ENCODE measurements at places on chromosomes 1 and 21.

- no peak for DNase-seq
These were observed 67.1 kb downstream of the ATP2B4 start for GRCh38 chr1:203693721-203694120.

DNA sequence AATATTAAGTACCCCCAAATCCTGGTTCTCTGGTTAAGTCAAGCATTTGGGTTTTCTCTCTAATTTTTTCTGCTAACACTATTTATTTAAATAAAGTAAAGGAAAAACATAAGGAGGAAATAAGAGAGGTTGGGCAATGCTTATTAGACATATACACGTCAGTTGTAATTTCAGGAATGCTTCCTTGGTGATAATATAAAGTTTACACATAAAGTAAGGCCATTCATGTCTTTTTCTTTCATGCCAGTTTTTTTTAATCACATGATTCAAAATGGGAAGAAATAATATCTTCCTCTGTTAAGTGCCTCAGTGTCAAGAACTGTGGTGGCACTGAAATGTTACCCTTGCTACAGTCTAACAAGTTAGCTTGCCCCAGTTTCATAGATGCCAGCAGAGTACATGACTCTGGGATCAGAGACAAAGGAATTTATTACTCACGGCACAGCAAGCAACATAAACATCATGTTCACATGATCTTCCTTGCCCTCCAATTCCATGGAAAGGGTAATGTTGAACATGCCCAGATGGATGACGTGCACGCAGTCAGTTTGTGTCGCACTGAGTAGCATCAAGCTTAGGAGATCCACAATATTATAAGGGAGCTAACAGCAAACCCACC, 184.9 kb downstream of the PLA2G4A start:
- no peak for DNase-seq

- DNase-seq: no peak
These were observed 22.1 kb downstream of the BCAS2 start for GRCh38 chr1:114559356-114559755.

GRCh38 chr1:218527737-218528136, 182.6 kb downstream of the TGFB2 start:
- DNase-seq: no peak

GRCh38 chr1:155966750-155967149, 11.6 kb downstream of the ARHGEF2 start:
- DNase-seq: no peak

- DNase-seq: no peak
These were observed 119.4 kb downstream of the PRDM16 start for GRCh38 chr1:3188150-3188971.

- DNase-seq: no peak
These were observed 597.3 kb upstream of the ADGRL4 start for GRCh38 chr1:79603843-79604242.

DNA sequence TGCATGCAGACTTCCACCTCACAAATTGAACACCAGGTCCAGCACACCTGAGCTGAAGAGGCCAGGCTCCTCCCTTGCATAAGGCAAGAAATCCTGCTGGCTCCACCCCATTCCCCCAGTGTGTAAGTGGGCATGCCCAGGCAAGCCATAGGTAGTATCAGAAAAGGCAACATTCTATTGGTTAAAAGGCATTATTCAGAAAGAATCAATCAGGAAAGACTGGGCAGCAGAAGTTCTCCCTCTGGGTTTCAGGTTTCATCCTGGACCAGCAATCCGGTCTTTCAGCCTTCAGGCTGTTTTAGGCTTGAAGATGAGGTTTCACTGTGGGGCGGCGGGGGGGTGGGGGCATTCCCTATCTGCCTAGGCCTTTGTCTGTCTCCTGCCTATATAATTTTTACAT, 42.0 kb upstream of the LHX8 start:
- no peak for DNase-seq

- no peak for DNase-seq
These were observed 29.7 kb downstream of the SLC45A1 start for GRCh38 chr1:8347635-8348034.

GRCh38 chr1:167950569-167950968, 13.7 kb upstream of the MPC2 start:
- DNase-seq: no peak

- DNase-seq: no peak
These were observed 38.0 kb downstream of the SAMD13 start for GRCh38 chr1:84339503-84339902.

- no peak for DNase-seq
These were observed 54.2 kb upstream of the ARTN start for GRCh38 chr1:43879414-43879813.

DNA sequence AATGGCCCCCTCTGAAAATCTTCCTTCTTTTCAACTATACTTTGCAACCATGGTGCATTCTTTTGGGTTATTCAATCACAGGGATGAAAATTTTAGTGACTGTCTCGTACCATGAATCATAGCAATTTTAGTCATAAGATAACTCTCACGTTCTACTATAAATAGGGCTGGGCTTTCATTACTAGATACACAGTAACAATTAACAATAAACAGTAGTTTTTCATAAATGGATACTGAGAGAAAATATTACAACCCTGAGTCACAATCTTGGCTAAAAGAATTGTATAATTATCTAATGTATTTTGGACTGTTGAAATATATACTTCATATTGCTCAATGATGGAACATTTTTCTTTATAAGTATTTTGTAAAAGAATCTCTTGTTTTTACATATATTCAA, 96.1 kb downstream of the TEX35 start:
- no peak for DNase-seq

- no peak for DNase-seq
These were observed 89.8 kb downstream of the ADSS2 start for GRCh38 chr1:244361764-244362473.

DNA sequence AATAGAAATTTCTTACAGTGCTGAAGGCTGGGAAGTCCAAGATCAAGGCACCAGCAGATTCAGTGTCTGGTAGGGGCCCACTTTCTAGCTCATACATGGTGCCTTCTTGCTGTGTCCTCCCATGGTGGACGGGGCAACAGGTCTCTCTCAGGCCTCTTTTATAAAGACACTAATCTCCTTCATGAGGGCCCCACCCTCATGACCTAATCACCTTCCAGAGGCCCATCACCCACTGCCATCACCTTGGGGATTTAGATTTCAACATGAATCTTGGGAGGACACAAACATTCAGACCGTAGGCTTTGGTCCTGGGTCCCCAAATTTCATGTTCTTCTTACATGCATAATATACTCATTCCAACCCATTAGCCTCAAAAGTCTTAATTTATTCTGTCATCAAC, 71.5 kb downstream of the PGM1 start:
- no peak for DNase-seq

DNA sequence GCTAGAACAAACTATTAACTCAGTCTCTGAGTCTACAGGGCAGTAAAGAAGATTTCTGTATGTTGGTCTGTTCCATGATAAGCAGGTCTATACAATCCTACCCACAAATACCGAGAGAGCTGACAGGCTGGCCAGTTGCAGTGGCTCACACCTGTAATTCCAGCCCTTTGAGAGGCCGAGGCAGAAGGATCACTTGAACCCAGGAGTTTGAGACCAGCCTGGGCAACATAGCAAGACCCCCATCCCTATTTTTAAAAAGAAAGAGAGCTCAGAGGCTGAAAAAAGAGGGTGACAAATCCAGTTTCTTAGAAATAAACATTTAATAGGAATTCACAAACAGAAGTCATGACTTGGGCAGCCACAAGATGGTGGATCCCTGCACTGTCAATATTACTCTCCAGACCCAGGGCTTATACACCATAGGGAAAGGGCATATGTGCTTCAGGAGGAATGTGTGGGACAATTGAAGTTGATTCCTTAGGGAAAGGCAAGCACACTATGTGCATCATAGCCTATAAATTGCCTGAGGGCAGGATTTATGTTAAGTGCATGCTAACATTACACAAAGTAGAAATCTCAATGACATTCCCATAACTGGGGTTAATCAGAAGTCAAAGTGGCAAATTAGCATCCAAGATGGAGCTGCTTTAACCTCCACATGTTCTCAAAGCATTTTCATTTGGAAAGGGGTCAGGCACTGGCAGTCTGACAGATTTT, 66.8 kb downstream of the SLC16A1 start:
- DNase-seq: no peak

DNA sequence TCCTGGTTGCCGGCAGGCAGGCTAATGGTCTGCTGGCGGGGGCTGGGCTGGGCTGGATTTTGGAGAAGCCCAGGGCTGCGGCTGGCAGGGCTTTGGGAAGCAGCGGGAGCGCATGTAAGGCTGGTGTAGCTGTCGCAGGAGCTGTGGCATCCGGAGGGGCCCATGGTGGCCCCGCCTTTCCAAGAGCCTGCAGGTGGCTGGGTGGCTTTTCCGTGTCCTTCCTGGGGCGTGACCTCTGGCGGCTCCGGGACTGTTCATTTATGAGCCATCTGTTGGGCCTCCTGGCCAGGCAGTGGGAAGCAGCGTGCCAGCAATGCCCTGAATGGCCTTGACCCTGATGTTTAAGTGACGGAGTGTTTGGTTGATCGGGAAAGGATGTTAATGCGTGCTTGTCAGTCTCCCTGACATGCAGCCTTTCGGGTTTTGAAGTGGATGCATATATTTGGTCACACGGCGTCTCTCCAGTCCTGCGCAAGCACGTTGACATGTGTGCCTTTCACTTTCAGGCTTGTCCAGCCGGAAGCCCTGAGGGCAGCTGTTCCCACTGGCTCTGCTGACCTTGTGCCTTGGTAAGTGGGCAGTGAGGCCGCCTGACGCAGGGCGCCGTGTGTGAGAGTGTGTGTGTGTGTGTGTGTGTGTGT, 38.5 kb downstream of the AGPAT3 start:
- peak; percentile 10 for DNase-seq

DNA sequence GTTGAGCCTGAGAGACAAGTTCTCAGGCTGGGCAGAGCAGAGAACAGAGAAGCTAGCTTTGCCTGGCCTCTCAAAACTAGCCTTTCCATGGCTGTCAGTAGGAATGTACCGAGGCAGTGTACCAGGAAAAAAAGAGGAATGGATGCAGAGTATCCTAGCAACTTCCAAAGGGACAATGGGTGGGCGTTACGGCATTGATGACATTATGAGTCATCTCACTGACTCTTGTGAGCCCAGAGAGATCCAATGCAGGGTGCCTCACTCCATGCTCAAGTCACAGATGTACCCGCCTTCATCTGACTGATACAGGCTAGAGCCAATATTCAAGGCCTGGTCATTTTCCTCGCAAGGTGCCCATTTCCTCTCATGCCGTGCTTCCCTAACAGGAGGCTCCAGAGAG, 51.4 kb upstream of the C8B start:
- DNase-seq: no peak

- no peak for DNase-seq
These were observed 2.4 kb downstream of the GUCA2A start for GRCh38 chr1:42162181-42162580.

DNA sequence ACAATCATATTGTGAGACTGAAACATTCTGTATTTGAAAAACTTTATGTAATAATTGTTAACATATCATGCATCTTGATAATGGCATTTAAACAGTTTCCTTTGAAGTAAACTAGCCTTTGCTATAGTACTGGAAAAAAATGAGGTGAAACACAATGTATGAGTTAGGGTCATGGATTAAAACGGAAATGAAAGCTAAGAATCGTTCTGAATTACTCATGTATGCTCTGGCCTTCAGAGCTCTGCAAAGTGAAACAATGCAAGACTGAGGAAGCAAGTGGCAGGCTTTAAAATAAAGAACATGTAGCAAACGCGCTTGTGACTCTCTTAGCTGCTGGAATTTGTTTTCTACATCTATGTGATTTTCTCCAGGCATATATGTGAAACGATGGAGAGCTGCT, 317.1 kb downstream of the DPYD start:
- DNase-seq: no peak

- DNase-seq: no peak
These were observed 583.4 kb upstream of the ADAMTS5 start for GRCh38 chr21:27550287-27550686.

- no peak for DNase-seq
These were observed 129.8 kb downstream of the CNIH3 start for GRCh38 chr1:224745924-224746323.

- DNase-seq: no peak
These were observed 1103.0 kb downstream of the PLA2G4A start for GRCh38 chr1:187931776-187932175.

DNA sequence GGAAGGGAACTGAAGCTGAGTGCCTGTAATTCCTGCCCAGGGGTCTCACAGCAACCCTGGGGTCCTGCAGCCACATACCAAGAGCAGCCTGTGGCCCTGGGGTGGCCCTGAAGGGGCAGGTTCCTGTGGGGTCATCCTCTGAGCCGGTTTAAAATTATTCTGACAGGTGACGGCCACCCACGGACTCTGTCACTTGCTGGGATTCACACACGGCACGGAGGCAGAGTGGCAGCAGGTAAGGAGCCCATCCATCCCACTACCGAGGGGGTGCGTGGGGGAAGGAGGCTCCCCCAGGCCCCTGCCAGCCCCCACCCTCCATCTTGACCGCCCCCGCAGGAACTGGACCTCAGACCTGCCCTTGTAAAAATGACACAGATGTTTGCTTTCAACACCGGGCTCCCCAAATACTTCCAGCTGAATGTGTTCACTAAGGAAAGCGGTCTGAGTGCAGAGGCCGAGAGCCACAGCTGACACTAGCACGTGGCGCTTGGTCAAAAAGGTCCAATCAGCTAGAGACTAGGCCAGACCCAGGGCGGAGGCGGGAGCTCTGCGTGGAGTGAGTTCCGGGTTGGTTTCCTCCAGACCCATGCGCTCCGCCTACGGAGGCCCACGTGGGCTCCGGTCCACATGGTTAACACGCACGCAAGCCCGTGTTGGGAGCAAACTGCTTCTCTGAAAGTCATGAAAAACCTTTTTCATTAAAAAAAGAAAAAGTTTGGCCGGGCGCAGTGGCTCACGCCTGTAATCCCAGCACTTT, 10.0 kb downstream of the YBEY start:
- peak; percentile 87 for DNase-seq

All from GM13976 (cell line).